ENCODE measurements at places on chromosomes 1 and 21. TPM values are rescaled to one million over a fixed set of nuclear protein-coding genes. Genes with fewer than 3 reads are reported as not detected.

Gene CD2
- not detected for total RNA-seq

Gene PRPF38A
- 12.4 TPM for total RNA-seq

Gene RAVER2
- total RNA-seq, result 17.5 TPM

Gene PRR9
- not detected for total RNA-seq

Gene MFSD2A
- 5.0 TPM for total RNA-seq

Gene DMBX1
- total RNA-seq, result not detected

Gene KCNQ4
- total RNA-seq, result 4.8 TPM

Gene MROH7
- 11.8 TPM for total RNA-seq

Gene URB2
- total RNA-seq, result 4.3 TPM

Gene LCA5L
- 0.82 TPM for total RNA-seq

Gene CYP4X1
- total RNA-seq, result 4.9 TPM

Gene NBL1
- total RNA-seq, result 128 TPM

Gene CD1D
- 2.1 TPM for total RNA-seq

Gene OPRD1
- total RNA-seq, result 0.83 TPM

Gene REG4
- not detected for total RNA-seq

Gene TRIM46
- total RNA-seq, result 0.16 TPM

Gene HHIPL2
- not detected for total RNA-seq

Gene NASP
- 72.4 TPM for total RNA-seq

Gene POU3F1
- not detected for total RNA-seq

Gene MPZ
- 10.0 TPM for total RNA-seq

Gene RAP1GAP
- total RNA-seq, result 0.71 TPM

Gene TGFBR3
- 170 TPM for total RNA-seq

Gene ALX3
- total RNA-seq, result not detected

Gene LAPTM5
- 49.6 TPM for total RNA-seq

Gene KPNA6
- 47.0 TPM for total RNA-seq

Gene RASAL2
- 25.2 TPM for total RNA-seq

Gene ADAMTS4
- 78.2 TPM for total RNA-seq

Gene SYCP1
- not detected for total RNA-seq

Gene HTR6
- total RNA-seq, result not detected

Gene RBM11
- 2.1 TPM for total RNA-seq

Gene CENPF
- 1.9 TPM for total RNA-seq

Gene PPOX
- total RNA-seq, result 30.9 TPM

Gene LCE3D
- not detected for total RNA-seq

Gene ZNF697
- 4.2 TPM for total RNA-seq

Gene RPTN
- total RNA-seq, result not detected

Gene KRTAP11-1
- total RNA-seq, result not detected

Gene VWA5B1
- total RNA-seq, result not detected

All from sigmoid colon (tissue), 7 donors.